ENCODE measurements at places on chromosomes 7 and 10. TPM values are rescaled to one million over a fixed set of nuclear protein-coding genes. Genes with fewer than 3 reads are reported as not detected.

Gene DDIT4
- 138 TPM for total RNA-seq

Gene HKDC1
- 3.9 TPM for total RNA-seq

Gene NXPH1
- total RNA-seq = not detected

Gene TCTN3
- total RNA-seq = 31.1 TPM

Gene ANKMY2
- total RNA-seq = 34.0 TPM

Gene COPS6
- total RNA-seq = 63.6 TPM

Gene EFCAB10
- not detected for total RNA-seq

Gene UTF1
- not detected for total RNA-seq

Gene PIK3CG
- total RNA-seq = 3.2 TPM

Gene LOXL4
- total RNA-seq = under 0.01 TPM

Gene CALHM1
- not detected for total RNA-seq

Gene NUTM2E
- total RNA-seq = not detected

Gene NEURL1
- not detected for total RNA-seq

Gene ERV3-1
- total RNA-seq = 5.1 TPM

Gene CNTNAP2
- not detected for total RNA-seq

Gene SNCG
- 1.6 TPM for total RNA-seq

Gene STAG3
- 2.5 TPM for total RNA-seq

Gene ZNF503
- total RNA-seq = 2.2 TPM

Gene RAB19
- total RNA-seq = not detected

Gene FLNC
- 11.2 TPM for total RNA-seq

Gene OPN1SW
- not detected for total RNA-seq

Gene CDHR3
- 1.3 TPM for total RNA-seq

Gene CHST15
- total RNA-seq = 36.4 TPM
